Gastrocnemius medialis (tissue), 4 donors: ENCODE measurements at places on chromosomes 6 and 20.

DNA sequence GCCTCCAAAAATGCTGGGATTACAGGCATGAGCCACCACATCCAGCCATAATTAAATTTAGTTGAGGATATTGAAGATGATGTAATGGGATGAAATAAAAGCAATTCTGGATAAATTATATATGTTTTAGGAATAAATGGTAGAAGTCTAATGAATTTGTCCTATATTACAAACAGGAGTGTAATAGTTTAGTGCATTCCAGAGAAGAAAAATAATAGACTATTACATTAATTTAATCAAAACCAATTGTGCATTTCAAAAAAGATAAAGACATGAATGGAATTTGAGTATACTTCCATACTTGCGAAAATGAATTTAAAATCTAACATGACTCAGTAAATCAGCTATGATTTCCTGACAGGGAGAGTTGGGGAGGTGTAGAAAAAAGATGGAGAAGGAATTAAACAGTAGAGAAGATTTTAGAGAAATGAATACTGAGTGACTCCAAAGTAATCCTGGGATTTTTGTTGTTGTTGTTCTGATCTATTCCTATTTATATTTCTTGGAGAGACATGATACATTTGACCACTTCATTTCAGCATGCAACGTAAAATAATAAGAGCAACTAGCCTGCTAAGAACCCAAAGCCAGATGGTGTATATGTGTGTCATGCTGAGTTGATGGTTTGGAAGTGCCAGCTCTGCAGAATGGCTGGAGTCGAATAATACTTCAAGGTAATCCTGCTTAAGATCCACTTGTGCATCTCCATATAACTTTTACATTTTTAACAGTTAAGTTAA is 67.4 kb downstream of the AIG1 start:
- H3K27ac ChIP-seq, result no peak overlapping the region
- no peak overlapping the region for H3K4me3 ChIP-seq
- DNase-seq, result no peak
- H3K27me3 ChIP-seq, result no peaks in the 10 kb centered on the region

GRCh38 chr6:151409260-151409659 is 17.9 kb upstream of the ZBTB2 start:
- H3K27ac ChIP-seq, result no peak overlapping the region
- H3K27me3 ChIP-seq, result no peaks in the 10 kb centered on the region

GRCh38 chr6:17927705-17928104 is 59.7 kb downstream of the KIF13A start:
- H3K4me3 ChIP-seq, result no peak overlapping the region
- H3K27me3 ChIP-seq, result no peaks in the 10 kb centered on the region
- DNase-seq, result no peak
- peaks cover 81% of the 10 kb centered on the region for H3K4me1 ChIP-seq

DNA sequence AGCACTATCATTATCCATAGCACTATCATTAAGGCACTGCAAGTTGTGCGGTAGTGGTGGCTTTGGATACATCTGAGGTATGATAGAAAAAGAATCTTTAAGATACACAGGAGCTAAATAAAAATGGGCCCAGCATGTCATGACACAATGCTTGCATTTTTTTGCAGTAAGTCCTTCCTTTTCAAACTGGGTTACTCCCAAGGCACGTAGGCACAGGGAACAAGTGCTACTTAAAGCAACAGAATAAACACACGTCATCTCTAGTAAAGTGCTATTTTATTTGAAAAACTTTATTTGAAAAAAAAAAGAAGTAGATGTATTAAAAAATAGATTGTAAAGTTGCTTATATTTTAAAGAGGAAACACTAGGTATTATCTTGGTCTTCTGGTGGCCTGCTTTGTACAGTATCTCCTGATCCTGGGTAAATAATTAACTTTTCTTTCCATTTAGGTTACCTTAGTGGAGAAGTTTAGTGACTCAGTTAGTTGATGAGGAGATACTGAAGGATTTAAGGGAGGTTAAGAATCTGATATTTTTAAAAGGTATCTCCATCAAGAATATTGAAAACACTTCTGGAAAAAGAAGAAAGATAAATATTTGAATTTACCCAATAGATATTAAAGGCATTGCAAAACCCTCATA is 129.6 kb downstream of the EDN1 start:
- no peaks in the 10 kb centered on the region for H3K36me3 ChIP-seq
- H3K4me3 ChIP-seq, result no peak overlapping the region
- H3K27ac ChIP-seq, result no peak overlapping the region
- DNase-seq, result no peak
- no peaks in the 10 kb centered on the region for H3K27me3 ChIP-seq

GRCh38 chr20:54221996-54222890 is 14.4 kb downstream of the PFDN4 start:
- H3K27me3 ChIP-seq, result no peaks in the 10 kb centered on the region
- H3K4me1 ChIP-seq, result peaks cover 15% of the 10 kb centered on the region
- H3K27ac ChIP-seq, result no peak overlapping the region

DNA sequence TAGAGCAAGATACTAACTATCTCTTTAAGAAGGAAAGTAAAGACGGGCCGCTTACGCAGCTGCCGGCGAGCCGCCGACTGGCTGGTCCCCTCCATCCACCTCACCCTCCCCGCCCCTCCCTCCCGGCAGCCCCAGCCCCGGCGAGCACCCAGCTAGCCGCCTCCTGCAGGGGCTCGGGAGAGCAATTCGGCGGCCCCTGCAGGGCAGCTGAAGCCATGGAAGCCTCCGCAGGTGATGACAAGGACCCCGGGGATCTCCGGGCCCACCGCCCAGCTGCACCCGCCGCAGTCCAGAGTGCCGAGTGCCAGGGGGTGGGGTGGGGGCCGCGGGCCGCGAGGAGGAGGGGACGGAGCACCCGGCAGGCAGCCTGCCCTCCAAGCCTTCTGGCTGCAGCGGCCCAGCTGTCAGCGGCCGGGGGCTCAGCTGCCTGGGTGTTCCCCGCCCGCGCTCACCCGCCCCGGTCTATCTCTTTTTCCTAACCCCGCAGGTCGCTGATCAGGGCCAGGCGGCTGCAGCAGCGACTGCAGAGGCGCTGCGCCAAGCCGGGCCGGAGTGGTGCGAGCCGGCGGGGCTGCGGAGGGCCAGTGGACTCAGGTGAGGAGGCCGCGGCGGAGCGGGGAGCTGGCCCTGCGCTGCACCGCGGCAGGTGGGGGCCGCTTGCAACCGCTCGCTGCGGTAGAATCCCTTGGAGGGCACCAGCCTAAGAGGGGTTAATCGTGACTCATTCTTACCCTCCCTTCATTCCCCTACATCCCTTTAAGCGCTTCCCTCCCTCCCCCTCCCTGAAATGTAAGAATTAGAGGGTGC is at the start of gene SNPH:
SNPH (plus strand) TSS at position 128 of the 807 bp plus-strand sequence. CDS start 29,946 bp downstream, outside the sequence.
- H3K27me3 ChIP-seq, result no peaks in the 10 kb centered on the region
- peak within 1 kb of the TSS; percentile 88 for H3K4me3 ChIP-seq
- no peaks in the 10 kb centered on the region for H3K36me3 ChIP-seq
- DNase-seq, result peak; percentile 73
- peaks cover 10% of the 10 kb centered on the region for H3K4me1 ChIP-seq
- peak within 1 kb of the TSS; percentile 13 for H3K27ac ChIP-seq

GRCh38 chr6:45084257-45084656 is 243.9 kb upstream of the RUNX2 start:
- no peak overlapping the region for H3K4me3 ChIP-seq
- no peaks in the 10 kb centered on the region for H3K36me3 ChIP-seq
- H3K27ac ChIP-seq, result no peak overlapping the region

GRCh38 chr6:157647261-157647915 is 175.7 kb upstream of the SNX9 start:
- DNase-seq, result no peak
- H3K27me3 ChIP-seq, result no peaks in the 10 kb centered on the region
- H3K4me1 ChIP-seq, result peaks cover 5% of the 10 kb centered on the region
- no peaks in the 10 kb centered on the region for H3K36me3 ChIP-seq
- no peak overlapping the region for H3K4me3 ChIP-seq
- no peak overlapping the region for H3K27ac ChIP-seq

DNA sequence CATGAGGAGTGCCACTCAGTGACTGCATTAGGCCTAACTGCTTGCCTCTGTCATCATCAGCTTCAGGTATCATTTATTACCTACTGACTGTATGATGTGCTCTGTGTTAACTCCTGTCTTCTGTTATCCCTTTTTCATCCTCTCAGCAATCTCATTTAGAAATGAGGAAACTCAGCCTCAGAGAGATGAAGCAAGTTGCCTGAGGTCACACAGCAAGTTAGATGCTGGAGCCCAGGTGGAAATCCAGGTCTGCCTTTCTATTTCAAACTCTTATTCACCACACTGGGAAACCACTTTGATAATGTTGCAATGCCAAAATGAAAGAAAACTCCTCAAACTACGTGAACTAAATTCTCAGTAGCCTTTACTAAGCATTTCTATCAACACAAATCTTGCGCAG is 1.3 kb downstream of the FERMT1 start:
- DNase-seq, result no peak
- no peaks in the 10 kb centered on the region for H3K36me3 ChIP-seq
- peaks cover 8% of the 10 kb centered on the region for H3K27me3 ChIP-seq
- no peak overlapping the region for H3K4me3 ChIP-seq
- H3K4me1 ChIP-seq, result peaks cover 8% of the 10 kb centered on the region

DNA sequence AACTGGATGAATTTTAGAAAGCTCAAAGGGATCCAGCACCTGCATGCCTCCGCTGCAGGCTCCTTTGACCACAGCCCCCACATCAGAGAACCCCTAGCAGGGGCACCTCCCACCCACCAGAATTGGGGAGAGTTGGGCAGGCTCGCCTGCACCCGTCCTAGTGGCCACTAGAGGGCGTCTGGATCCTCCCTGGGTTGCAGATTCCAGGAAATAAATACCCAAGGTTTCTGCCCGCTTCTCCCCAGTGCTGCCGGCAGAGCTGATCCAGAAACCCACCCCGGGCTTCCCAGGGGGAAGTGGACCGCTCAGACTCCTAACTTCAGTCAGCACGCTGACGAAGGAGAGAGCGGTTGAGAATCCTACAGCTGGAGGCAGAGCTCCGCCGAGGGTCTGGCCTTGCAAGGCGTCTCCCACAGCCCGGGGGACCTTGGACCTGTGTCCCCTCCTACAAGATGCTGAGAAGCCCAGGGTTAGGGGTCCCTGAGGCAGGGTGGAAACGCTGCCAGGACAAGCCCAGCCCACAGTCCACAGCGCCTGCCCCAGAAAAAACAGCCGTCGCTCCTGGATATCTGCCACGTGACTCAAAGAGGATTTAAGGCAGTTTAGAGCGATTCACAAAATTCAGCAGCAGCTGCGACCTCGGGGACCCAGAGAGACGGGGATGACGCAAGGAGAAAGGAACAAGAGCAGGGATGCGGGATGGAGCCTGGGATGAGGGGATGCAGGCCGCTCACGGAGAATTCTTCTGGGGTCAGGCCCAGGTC is 32.6 kb upstream of the PHACTR3 start:
- H3K27me3 ChIP-seq, result peaks cover 10% of the 10 kb centered on the region
- no peaks in the 10 kb centered on the region for H3K36me3 ChIP-seq
- no peak for DNase-seq
- H3K4me1 ChIP-seq, result no peaks in the 10 kb centered on the region
- H3K27ac ChIP-seq, result peak overlapping the region; percentile 19
